ENCODE measurements at places on chromosomes 5 and 9.

- no peak for DNase-seq
Observed at GRCh38 chr9:95413793-95414192, 96.3 kb upstream of the FANCC start.

DNA sequence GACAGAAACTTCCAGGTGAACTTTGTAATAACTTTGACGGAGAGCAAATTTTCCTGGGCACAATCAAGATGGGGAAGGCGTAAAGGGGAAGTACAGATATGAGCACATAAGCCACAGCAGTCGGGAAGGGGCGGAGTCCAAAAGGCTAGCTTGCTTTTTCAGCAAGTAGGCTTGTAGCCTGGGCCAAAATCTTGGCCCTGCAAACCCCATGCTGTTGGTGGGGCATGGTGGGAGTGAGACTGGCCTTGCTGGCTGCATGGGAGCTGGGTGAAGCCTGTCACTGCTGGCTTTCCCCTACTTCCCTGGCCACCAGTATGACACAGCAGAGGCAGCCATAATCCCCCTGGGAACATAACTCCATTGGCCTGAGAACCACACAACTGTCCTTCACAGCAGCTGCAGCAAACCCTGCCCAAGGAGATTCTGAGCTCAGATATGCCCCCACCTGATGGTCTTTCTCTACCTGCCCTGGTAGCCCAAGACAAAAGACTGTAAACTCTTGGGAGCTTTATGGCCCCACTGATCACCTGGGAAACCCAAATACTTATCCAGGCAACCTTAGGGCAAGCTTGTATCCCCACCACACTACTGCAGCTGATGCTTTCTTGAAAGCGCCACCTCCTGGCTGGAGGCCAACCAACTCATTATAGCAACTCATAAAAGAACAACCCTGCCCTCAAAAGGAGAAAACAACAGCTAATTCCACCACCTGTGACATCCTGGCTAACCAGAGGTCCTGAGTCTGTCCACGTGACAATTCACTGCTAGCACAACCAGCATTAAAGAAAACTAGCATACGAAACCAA is 24.0 kb downstream of the DCTN4 start:
- DNase-seq: no peak

GRCh38 chr5:14417792-14418765 is 163.5 kb upstream of the OTULINL start:
- no peak for DNase-seq

DNA sequence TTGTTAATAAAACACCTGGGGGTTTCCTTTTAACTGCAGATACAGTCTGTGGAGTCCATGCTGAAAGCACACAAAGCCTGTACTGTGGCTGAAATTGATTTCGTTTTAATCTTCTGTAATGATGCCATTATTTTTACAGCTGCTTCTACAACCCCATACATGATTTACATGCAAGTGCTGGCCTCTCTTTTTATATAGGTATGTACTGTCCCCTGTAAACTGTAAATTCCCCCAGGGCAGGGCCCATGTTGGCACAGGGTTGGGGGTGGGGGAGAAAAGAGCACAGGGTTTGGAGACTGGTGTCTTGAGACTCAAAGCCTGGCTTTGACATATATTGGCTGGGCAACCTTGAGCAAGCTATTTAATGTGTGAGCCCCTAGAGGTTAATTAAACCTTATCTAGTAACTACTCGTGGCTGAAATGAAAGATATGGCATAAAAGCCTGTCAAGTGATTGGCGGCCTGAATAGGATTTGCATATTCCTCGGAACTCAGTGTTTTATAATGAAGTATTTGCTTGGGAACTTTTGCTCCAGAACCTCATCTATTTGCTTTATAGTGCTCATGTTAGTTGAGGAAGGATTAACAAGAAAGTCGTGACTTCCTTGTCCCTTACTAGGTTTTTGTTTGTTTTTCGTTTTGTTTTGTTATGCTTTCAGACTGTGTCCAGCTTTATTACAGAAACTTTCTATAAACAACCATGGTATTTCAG is 34.0 kb downstream of the KLF4 start:
- no peak for DNase-seq

- DNase-seq: no peak
Observed at GRCh38 chr5:77806213-77806843, 30.2 kb upstream of the TBCA start.

Data from urinary bladder (tissue), 4 donors.